ENCODE measurements at places on chromosomes 12 and 14.

DNA sequence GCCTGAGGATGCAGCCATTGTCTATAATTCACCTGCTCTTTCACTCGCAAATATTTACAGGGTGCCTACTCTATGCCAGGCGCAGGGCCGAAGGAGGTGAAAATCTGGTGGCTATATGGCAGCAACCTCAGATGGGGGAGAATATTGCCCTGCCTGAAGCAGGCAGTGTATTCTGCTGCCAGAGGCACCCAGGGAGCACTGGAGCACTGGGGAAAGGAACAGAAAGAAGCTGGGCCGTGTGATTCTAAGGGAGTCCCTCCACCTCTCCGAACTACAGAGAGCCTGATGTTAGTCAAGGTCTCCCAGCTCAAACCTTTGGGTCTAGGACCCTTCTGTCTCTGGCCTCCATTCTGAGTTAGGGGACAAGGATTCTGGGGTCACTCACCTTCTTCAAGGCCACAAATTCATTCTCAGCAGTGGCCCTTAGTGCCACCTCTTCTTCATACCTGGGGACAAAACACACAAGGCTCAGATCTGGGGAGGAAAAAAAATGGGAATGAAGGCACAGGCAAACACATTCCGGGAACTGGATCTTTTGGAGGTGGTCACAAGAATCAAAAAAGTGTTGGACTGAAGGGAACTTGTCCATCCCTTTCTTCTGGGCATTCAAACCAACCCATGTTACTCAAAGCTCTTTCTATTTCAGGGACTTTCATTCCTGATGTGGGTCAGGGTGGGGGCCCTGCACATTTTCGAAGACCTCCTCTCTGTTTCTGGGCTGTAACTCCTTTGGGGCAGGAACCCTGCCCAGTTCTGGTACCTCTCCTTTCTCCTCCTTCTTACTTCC lies 19.3 kb upstream of the KRT86 start:
- no peak for DNase-seq

- DNase-seq, result no peak
These were observed 69.5 kb downstream of the GPR135 start for GRCh38 chr14:59395672-59396071.

GRCh38 chr12:130552483-130552996 lies 163.6 kb downstream of the RIMBP2 start:
- DNase-seq, result no peak

- no peak for DNase-seq
These were observed 5.5 kb downstream of the PABPN1 start for GRCh38 chr14:23326491-23327332.

- no peak for DNase-seq
These were observed 11.0 kb downstream of the PAPLN start for GRCh38 chr14:73248108-73248868.

GRCh38 chr12:17661250-17661649 lies 428.7 kb downstream of the RERGL start:
- DNase-seq, result no peak

DNA sequence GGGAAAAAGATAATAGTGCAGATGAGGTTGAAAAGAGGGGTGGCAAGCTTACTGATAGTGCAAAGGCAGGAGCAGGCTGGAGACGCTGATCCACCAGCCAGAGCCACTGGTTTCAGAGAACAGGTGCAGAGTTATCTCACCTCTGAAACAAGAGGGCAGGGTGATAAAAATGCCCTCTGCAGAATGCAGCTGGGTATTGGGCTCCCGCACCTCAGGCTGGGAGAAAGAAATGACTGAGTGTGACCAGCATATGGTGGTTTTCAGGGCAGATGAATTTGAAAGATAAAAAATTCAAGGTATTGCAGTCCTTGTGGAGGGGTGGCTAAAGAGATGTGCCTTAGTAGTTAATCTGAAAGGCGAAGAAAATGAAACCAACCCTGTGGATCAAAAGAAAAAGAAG lies 2.9 kb upstream of the TMEM30B start:
- DNase-seq, result no peak

DNA sequence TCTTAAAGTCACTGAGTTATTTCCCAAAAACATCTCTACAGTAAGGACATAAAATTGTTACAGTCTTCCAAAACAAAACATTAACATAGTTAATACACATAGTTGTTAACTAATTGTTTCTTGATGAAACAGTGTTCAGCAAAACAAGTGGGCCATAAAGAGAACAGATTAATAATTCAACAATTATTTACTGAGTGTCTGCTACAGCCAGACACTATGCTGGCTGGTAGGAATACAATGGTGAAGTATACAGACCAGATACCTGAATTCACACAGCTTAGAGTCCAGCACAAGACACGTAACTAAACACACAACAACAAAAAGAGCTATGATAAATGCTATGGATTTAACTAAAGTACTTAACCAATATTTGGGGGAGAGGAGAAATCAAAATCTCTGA lies 47.0 kb downstream of the PPP1R12A start:
- no peak for DNase-seq

GRCh38 chr14:70821584-70822529 lies 12.5 kb upstream of the MAP3K9 start:
- DNase-seq, result peak; percentile 30

DNA sequence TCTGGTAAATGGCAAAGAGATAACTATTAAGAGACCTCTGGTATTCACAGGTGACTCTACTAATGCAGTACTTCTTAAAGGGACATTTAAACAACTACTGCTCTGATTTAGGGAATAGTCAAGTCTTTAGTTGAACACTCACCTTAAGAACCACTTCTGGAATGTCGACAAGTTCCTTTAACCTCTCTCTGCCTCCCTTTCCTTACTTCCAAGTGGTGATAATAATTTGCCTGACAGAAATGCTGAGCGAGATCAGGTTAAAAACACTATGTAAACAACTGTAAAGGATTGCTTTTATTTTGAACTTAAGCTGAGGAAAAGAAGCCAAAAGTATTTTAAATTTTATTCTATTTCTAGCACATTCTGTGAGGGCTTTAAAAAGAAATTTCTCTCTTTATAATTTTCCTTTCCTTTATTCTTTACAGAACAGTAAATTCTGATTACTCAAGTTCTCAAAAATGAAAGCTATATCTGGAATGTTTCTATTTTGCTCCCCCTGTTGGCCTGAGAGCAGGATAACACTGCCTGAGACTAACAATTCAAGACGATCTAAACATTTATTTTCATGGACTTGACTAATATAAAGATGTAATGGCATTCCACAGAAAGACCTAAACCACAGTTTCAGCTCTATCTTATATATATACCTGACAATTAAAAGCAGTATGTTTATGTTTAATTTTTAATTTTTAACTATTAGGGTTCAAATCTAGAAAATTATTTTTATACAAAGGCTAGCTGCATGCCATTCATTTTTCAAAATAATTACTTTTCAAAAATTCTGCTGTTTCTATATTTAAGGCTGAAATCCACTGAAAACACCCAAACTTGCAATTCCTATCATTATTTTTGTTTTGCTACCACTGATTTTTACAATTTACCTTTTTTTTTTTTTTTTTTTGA lies 29.2 kb downstream of the ZCCHC8 start:
- peak; percentile 68 for DNase-seq

GRCh38 chr12:113186033-113186365 lies 478 bp downstream of the RITA1 start:
- no peak for DNase-seq

DNA sequence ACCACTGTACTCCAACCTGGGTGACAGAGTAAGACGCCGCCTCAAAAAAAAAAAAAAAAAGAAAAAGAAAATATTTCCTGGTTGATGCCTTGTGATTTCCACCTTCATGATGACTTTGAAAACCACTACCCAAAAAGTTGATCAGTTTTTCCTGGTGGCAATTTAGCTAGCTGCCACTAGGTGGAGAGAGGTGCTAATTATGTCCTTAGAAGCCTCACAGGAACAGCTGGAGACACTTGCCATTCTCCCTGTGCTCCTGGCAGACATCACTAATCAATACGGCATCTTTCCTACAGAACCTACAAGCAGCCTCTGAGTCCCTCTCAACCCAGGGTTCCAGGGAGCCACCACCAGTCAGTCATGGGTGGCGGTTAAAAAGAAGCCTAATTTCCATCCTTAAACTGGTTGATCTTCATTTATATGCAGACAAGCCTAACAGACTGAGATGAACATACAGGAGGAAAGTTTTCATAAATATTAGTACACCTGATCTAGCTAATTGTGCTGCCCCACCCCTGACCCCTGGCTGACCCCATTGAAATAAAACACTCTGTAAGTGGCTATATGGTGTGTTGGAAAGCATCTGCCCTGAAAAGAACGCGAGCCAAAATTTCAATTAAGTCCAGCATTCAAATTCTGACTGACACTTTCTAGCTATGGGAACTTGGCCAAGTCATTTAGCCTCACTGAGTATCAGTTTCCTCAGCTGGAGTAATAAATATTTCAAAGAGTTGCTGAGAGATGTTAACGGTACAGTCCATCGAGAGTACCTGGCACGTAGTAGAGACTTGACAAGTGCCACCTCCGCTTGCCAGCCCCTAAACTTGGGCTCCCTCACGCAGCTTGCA lies 6.2 kb upstream of the OAS1 start:
- DNase-seq, result no peak

- DNase-seq, result no peak
These were observed 39.5 kb downstream of the TESPA1 start for GRCh38 chr12:54945082-54945481.

GRCh38 chr12:133222211-133222610 lies 13.5 kb downstream of the ANHX start:
- no peak for DNase-seq

DNA sequence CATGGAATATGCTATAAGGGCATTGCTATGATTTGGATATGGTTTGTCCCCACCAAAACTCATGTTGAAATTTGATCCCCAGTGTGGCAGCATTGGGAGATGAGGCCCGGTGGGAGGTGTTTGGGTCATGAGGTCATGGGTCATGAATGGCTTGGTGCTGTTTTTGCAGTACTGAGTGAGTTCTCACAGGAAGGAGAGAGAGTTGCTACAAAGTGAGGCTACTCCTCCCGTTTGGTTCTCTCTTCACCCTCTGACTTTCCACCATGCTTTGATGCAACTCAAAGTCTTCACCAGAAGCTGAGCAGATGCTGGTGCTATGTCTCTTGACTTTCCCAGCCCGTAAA lies 388.1 kb upstream of the TMPO start:
- no peak for DNase-seq

- no peak for DNase-seq
These were observed 56.4 kb downstream of the RASSF9 start for GRCh38 chr12:85779768-85780167.

DNA sequence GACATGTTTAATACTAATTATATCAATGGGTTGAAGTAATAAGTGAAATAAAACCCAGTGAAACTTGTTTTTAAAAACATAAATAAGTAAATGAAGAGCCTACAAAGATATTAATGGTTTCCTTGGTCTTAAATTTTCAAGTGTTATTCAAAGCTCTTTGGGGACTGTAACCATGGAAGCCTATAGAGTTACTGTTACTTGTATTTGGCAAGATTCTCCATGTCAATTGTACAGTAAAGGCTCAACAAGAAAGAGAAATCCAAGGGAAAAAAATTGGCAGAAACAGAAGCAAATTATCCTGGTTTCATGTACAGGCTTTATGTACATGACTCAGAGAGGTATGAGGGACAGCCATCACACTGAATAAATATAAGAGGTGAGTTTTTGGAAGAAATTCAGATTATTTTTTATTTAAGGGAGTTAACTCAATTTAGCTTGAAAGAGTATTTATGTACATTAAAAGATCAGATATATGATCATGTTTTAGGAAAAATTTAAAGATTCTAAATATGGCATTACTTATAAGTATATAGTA lies 151.1 kb upstream of the HMGA2 start:
- DNase-seq, result no peak

GRCh38 chr12:55829967-55830600 lies 697 bp upstream of the DNAJC14 start:
- DNase-seq, result peak; percentile 51

- DNase-seq, result no peak
These were observed 76.2 kb upstream of the FERMT2 start for GRCh38 chr14:53027041-53027440.

DNA sequence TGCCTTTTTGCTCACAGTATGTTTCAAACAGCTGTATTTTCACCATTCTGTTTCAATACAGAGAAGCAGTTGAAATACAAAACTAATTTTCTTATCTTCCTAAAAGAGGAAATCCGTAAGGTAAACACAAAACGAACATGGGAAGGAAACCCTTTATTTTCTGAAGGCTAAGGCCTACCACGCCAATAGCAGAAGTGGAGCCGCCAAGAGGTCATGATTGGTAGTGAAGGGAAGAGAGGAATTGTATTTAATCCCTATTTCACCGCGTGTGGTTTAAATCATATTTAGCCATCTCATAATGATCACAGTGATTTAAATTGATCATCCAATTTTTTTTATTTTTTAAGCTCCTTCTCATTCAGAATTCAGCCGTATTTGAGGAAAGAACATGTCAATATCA lies 398.2 kb downstream of the PRKD1 start:
- DNase-seq, result no peak

GRCh38 chr12:123757561-123757960 lies 4.5 kb upstream of the DNAH10 start:
- no peak for DNase-seq

DNA sequence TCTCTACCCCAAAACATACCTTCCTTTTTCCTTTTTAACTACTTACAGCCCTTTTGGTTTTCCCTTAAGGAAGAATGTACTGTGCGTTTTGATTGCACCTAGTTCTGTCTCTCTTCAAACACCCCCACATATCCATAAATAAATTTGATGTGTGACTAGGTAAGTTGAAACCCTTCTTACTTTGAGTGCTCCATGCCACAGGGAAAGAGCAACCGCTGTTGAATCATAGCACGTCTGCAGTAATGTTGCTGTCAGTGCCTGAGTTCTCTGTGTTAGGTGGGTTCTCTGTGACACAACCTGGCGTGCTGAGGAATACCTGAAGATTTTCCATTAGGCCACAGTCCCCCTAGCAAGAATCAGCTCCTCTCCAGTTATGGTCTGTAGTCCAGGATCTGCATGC lies 102.1 kb downstream of the FIGNL2 start:
- DNase-seq, result no peak

DNA sequence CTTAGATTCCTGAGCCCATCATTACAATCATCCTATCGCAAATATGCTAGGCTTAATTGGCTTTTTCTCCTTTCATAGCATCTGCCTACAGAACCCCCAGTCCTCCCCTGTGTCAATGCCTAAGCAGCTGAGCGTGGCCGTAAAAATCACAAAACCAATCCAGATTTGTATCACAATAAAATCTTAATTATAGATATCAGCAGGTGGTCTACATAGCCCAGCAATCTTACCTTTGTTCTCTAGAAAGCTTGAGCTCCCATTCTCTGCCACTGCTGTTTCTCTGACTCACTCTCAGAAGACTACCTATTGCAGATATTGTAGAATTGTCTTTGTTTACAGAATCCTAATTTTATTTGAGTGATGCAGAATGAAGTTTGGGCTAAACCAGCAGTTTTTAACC lies 37.9 kb upstream of the PPM1A start:
- DNase-seq, result no peak

DNA sequence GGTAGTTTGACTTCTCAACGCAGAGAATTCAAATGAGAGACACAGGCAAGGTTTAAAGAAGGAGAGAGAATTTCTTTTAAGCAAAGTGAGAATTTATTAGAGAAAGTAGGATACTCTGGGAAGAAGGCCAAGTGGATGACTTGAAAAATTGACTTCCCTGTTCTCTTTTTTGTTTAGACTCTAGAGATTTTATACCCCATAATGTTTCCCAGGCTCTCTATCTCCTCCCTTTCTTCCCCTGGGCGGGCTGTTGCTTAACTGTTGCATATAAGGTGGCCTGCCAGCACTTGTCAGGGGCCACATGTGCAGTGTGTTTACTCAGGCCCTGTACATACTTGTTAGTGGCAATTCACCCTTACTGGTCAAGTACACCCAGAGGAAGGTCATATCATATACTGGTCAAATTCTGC lies 403.7 kb downstream of the SLC6A15 start:
- DNase-seq, result no peak

- DNase-seq, result peak; percentile 53
These were observed 1.4 kb downstream of the PLXNC1 start for GRCh38 chr12:94149781-94150239.

Measured in stimulated activated naive CD4-positive, alpha-beta T cell (primary cell).